Stimulated activated CD4-positive, alpha-beta T cell treated with anti-CD3 and anti-CD28 coated beads, Interleukin-1b, Interleukin-23, amount 100 ng/mL, for 1 hour (primary cell): ENCODE measurements at places on chromosomes 2 and 18.

DNA sequence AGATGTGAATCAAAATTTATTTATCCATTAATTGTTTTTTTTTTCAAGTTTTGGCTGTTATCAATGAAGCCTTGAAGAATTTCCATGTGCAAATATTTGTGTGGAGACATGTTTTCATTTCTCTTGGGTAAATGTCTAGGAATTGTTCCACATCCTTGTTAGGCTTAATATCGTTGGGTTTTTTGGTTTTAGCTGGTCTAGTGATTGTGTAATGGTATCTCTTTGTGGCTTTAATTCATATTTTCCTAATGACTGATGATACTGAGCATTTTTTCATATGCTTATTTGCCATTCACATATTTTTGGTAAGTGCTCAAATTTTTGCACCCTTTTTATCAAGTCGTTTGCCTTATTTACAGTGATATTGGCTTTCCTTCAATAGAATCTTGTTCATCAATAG is 250.3 kb upstream of the EPHA4 start:
- DNase-seq = no peak

GRCh38 chr2:79716266-79716665 is 203.4 kb downstream of the CTNNA2 start:
- no peak for DNase-seq

GRCh38 chr2:126880324-126880723 is 18.4 kb upstream of the TEX51 start:
- no peak for DNase-seq

- no peak for DNase-seq
Observed at GRCh38 chr2:31947871-31948270, 62.9 kb downstream of the MEMO1 start.

GRCh38 chr2:105969552-105969951 is 224.5 kb downstream of the UXS1 start:
- DNase-seq = no peak

DNA sequence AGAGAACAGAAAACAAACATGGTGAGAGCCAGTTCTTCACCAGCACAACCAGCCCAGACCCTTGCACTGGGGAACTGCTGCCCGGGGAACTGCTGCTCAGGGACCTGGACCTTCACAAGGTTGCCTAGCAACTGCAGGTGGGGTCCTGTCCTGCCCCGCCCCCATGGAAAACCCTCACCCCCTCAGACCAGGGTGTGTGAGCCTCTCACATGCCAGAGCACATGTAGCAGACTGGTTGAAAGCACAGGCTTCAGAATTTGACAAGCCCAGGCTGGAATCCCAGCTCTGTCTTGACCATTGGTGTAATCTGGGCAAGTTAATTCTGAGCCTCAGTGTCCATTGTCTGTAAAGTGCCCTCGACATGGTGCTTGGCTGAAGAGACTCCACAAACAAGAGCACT is 118.6 kb downstream of the LOXHD1 start:
- no peak for DNase-seq

GRCh38 chr2:145256551-145256950 is 736.6 kb upstream of the ZEB2 start:
- DNase-seq = no peak

- DNase-seq = no peak
Observed at GRCh38 chr18:74806700-74807416, 209.2 kb downstream of the ZNF407 start.

DNA sequence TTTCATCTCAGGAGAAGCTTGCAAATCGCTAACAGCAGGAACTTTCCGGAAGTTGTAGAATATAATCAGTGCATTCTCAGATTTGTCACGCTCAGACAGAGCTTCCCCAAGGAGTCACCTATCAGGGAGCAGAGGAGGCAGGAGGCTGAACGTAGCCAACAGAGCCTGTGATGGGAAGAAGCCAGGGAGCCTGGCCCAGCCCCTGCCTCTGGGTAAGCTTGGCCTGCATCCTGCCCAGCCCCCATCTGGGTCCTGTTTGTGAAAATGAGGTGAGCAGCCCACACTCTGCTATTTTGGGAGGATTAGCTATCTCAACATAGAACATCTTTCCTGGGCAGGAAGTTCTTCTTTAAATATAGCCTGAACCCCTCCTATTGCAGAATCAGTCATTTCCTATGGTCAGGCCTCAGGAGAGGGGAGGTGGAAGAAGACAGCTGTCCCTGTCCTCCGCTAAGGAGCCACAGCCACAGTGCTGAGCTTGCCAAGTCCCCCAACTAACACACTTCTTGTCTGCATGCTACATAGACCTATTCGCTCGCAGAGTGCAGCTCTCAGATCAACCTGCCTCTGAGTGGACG is 19.2 kb upstream of the PKDCC start:
- no peak for DNase-seq

DNA sequence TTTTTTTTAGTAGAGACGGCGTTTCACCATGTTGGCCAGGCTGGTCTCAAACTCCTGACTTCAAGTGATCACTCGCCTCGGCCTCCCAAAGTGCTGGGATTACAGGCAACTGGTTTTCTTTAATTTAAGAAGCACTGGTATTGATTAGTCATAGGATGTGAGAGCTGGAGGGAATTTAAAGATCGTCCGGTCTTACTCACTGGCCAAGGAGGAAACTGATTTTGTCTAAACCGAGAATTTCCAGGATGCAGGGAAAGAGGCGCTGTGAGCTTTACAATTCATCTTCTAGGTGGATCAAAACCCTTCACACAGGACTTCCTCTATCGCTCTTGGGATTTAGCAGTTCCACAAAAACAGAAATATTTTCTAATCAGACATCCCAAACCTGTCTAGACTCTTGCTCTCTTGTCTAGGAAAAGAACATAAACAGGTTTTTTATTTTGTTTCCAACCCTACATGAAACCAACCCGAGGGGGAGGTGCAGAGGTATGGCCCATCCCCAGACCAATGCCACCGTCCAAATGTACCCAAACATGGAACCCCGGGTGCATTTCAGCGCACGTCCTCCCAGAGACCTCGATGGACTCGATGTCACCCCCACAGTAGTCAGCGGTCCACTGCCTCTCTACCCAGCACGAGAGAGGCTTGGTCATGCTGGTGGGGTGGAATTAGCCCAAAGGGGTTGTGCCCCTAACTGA is 12.5 kb upstream of the TUBB6 start:
- DNase-seq = no peak
